RKO (cell line): ENCODE measurements at places on chromosomes 11 and 22.

- peak; percentile 89 for DNase-seq
Measured at GRCh38 chr22:34414467-34415440, 494.5 kb upstream of the LARGE1 start.

DNA sequence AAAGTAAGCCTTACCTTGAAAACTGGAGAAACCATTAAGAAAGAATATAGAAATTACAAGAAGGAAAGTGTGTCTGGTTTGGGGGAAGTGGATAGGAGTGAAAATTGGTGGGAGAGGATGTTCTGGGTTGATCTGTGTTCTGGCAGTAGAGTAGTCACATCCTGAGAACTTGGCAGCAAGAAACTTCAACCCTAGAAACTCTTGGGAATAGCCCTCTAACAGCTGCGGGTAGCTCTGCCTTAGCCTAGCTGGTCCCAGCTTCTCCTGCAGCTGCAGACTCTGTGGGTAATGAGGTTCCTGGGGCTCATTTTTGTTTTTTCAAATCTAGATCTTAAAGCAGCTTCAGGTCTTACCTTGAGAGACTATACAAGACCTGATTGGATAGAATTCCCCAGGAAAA, 24.2 kb upstream of the OR6X1 start:
- no peak for DNase-seq

GRCh38 chr22:31630331-31631329, 31.4 kb downstream of the PISD start:
- DNase-seq: peak; percentile 91

DNA sequence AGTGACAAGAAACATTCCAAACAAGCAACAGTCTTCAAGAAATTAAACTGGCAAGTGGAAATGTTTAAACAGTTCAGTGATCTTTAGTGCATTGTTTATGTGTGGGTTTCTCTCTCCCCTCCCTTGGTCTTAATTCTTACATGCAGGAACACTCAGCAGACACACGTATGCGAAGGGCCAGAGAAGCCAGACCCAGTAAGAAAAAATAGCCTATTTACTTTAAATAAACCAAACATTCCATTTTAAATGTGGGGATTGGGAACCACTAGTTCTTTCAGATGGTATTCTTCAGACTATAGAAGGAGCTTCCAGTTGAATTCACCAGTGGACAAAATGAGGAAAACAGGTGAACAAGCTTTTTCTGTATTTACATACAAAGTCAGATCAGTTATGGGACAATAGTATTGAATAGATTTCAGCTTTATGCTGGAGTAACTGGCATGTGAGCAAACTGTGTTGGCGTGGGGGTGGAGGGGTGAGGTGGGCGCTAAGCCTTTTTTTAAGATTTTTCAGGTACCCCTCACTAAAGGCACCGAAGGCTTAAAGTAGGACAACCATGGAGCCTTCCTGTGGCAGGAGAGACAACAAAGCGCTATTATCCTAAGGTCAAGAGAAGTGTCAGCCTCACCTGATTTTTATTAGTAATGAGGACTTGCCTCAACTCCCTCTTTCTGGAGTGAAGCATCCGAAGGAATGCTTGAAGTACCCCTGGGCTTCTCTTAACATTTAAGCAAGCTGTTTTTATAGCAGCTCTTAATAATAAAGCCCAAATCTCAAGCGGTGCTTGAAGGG, 6.0 kb downstream of the MALAT1 start:
- peak; percentile 48 for DNase-seq

DNA sequence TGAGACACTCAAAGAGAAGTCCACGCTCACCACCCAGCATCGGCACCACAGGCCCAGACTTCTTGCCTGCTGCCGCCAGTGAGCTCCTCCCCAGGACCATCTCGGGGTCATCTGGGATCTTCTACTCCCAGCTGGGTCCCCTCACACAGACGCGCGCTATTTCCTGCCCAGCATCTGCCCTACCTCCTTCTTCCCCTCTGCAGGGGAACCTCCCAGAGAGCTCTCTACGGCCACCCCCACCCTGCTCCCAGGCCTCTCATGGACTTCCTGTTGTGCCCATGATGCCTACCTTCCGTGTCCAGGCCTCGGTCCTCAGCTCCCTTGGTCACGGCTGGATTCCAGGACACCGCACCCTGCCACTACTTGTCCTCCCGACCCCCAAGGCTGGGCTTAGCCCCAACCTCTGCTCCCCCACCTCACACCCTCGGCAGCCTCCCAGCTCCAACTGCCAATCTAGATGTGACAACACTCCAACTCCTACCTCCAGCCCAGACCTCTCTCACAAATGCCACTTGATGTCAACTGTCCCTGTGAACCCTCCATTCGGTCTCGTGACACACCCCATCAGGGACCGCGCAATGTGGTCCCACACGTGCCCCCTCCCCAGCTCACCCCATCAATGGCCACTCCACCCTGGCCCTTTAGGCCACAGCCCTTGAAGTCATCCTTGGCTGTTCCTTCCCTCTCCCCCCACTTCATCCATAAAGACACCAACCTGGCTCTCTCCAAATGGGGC, 45.3 kb downstream of the SGSM3 start:
- no peak for DNase-seq

- no peak for DNase-seq
Measured at GRCh38 chr11:133386262-133386661, 146.0 kb downstream of the OPCML start.
